Osteocyte (in vitro differentiated cells): ENCODE measurements at places on chromosomes 7 and 10.

DNA sequence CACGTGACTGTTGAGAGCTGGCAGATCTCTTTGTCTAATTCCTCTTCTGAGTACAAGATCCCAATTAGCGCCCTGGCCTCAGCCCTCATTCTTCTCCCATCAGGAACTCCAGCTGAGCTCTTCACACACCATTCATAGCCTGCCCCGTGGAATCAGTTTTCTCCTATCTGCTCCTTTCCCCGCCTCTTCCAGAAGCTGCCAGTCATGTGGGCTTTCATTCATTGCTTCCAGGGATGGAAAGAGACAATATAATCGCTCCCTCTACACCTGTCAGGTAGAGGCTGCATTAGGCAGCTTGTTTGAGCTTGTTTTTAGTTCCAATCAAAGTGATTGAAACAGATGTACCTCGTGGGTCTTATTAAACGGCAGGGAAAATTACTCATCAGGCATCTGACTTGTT lies 515.8 kb downstream of the TYW1 start:
- no peak for DNase-seq

- no peak for DNase-seq
These were observed 163.3 kb downstream of the STK31 start for GRCh38 chr7:23873306-23873705.

DNA sequence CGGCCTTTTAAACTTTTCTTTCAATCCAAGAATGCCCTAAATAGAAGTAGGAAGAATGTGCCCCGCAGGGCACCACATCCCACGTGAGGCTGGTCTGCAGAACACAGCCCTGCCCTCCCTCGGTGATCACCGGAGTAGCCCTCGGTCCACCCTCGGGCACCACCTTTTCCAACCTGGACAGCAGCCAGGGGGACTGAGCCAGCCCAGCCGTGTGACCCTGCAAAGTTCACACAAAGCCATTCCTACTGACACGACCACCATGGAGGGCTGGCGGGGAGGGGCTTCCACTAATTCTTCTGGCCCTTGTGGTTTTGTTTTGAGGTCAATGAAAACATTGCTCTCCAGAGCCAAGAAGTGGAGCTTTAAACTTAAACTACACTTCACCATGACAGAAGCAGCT lies 132.2 kb downstream of the TCERG1L start:
- DNase-seq = peak; percentile 79

DNA sequence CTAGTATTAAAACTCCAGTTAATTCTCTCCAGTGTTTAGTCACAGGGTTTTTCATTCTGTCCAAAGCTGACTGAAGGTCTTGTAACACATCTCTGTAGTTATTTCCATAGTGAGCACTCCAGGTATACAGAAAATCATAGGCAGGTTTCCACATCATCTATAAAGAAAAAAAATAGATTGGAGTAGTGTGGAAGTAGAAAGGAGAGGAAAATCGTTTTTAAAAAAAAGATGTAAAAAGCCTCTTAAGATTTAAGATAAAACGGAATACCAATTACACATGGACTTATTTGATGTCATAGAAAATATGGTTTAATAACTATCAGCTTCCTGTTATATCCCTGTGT lies 76.2 kb downstream of the MACC1 start:
- no peak for DNase-seq

GRCh38 chr7:41051535-41051934 lies 651.4 kb downstream of the INHBA start:
- no peak for DNase-seq
